ENCODE measurements at places on chromosomes 2 and 18.

GRCh38 chr18:24055009-24055804 lies 40.7 kb downstream of the TTC39C start:
- no peak for DNase-seq

- peak; percentile 33 for DNase-seq
These were observed 145.8 kb upstream of the ID2 start for GRCh38 chr2:8535821-8536685.

GRCh38 chr2:128354161-128354560 lies 35.5 kb upstream of the HS6ST1 start:
- no peak for DNase-seq

DNA sequence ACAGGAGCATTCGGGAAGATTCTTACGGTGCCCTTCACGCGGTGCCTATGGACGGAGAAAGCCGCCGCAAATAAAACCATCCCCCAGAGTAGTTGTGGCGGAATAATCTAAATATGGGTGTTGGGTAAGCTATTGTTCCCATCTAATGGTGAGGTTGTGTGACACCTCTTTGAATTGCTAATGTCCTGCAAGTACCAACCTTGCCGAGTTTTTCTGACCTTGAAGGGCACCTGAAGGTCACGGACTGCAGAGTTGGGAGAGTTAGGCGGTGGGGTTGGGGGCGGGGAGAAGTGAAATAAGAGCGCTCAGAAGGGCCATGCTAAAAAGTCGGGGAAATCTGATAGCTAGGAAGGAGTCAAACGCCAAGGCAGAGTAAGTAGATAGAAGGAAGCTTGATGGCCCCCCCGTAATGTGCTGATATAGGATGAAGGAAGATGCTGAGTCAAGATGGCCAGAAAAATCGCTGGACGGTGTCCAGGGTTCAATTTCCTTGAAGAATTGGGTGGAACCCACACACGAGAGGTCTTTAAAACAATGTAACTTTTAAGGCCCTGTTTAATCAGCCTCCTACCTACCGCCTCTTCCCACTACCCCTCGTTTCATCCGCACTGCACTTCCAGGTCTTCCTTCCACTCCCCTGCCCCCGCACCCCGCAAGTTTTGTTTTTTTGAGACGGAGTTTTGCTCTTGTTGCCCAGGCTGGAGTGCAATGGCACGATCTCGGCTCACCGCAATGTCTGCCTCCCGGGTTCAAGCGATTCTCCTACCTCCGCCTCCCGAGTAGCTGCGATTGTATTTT lies 600 bp downstream of the KATNAL2 start:
- peak; percentile 15 for DNase-seq

- DNase-seq, result no peak
These were observed 362.3 kb downstream of the FBXO15 start for GRCh38 chr18:73785300-73785699.

DNA sequence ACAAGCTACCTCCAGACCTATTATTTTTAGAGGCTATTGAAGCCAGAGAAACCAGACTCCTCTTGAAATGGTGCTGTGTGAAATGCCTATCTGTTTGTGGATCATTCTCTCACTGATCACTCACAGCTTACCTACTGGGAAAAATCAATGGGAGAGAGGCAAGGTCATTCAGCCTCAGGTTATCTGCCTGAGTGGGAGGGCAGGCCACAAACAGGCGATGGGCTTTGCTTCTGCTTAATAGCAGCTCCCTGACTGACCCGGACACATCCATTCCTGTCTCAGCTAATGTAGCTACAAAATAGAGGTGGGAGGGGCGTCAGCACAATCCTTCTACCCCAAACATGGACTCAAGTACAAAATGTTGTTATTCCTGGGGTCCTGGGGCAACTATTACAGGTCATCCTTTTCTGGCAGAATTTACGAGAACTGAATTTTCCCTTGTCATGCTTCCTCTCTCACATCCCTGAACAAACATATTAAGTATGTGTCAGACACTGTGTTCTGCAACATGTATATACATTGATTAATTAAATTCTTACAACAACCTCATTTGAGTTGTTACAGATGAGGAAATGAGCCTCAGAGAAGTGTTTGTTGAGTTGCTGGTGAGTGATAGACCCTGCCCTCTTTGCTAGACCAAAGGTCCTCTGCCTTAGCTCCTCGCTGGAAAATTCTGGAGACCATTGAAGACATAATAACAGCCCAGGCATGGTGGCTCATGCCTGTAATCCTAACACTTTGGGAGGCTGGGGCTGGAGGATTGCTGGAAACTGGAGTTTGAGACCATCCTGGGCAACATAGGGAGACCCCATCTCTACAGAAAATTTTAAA lies 60.5 kb downstream of the CDK15 start:
- no peak for DNase-seq

DNA sequence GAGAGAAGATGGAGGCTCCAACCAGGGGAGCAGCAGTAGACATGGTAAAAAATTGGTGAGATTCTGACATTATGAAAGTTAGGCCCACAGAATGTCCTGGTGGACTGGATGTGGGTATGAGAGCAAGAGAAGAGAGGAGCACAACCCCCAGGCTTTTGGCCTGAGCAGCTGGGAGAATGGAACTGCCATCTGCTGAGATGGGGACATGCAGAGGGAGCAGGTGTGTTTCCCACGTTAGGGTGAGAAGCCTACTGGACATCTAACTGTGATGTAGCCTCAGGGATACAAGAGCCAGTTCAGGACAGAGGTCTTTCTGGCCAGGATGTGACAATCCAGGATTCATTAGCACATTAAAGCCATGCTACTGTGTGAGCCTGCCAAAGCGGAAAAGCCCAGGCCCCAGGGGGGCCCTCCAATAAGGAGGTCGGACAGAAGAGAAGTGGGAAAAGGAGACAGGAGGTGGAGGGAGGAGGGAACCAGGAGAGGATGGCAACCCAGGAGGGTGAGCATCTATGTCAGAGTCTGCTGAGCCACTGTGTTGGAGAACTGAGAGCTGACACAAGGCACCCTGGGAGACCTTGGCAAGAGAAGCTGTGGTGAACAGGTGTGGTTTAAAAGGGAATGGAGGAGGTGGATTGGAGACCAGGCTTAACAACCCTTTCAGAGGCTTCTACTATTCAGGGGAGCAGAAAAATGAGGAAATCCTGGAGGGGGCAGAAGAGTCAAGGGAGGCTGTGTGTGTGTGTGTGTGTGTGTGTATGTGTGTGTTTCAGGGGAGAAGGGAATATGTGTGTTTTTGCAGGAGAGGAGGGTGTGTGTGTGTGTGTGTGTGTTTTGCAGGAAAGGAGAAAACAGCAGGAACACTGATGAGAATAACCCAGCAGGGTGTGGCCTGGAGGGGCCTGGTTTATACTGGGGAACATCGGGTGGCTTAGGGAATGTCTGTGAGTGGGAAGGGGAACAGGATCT lies 10.5 kb downstream of the CYB5A start:
- DNase-seq, result no peak

GRCh38 chr2:203688798-203689197 lies 17.6 kb upstream of the CD28 start:
- no peak for DNase-seq

DNA sequence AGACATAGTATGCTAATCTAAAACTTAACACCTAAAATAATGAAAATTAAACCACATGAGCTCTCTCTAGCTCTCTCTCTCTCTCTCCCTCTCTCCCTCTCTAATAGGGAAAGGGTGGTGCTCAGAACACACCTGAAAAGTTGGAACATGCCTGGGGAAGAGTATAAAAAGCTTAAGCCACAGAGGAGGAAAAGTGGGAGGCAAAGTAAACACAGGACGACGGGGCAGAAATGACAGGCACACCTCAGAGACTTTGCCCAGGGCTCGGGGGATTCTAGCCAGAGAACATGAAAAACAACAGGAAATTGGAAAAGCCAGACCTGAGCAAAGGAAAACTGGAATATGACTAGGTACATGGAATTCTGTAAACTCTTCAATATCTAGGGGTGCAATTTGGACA lies 666.1 kb downstream of the BCL11A start:
- no peak for DNase-seq

- no peak for DNase-seq
These were observed 4.1 kb downstream of the GREB1 start for GRCh38 chr2:11537951-11538350.

DNA sequence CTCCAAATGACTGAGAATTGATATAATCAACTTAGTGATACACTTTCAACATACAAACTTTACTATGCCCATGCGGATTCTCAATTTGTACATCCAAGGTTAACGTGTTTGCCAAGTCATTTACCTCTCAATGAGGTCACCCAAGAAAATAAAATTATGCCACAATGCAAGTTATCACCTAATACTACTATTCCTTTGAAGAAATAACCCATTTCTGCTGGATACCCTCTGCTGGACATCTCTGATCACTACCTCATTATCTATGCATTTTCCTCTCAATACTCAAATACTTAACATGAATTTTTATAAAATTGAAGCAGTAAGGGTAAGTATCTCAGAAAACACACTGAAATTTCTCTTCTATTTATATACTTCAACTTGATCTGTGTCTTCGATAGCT lies 12.7 kb downstream of the HNRNPLL start:
- DNase-seq, result no peak

- no peak for DNase-seq
These were observed 23.1 kb upstream of the RBMS1 start for GRCh38 chr2:160516547-160517365.

DNA sequence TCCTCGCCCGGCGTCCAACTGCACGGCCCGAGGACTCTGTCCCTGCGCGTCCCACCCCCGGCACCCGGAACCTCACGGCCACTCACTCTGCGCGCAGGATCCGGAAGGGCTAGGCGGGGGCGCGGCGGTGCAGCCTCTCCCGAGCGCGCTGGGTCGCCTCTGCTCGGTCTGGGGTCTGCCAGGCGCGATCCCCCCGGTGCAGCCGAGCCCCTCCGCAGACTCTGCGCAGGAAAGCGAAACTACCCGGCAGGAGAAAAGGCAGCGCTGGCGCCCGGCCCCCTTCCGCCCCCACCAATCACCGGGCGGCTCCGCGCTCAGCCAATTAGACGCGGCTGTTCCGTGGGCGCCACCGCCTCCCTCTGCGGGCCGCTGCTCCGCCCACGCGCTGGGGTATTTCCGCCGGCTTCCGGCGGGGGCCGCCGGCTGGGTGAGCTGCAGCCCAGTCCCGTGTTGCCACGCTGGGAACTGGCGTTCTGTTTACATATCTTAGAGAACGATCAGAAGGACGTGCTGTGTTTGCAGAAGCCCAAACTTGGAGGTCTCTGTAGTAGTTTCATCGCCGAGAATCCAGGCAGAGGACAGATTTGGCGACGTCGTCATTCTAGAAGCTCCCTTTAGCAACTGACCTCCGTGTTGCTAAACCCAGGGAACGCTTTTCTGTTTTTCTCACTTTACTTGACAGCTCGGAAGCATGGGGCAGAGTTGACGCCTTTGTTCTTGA lies at the start of gene STAT1:
STAT1 (minus strand) TSS at position 240 of the 721 bp plus-strand sequence. CDS start 4,168 bp downstream, outside the sequence.
- DNase-seq, result peak; percentile 92

DNA sequence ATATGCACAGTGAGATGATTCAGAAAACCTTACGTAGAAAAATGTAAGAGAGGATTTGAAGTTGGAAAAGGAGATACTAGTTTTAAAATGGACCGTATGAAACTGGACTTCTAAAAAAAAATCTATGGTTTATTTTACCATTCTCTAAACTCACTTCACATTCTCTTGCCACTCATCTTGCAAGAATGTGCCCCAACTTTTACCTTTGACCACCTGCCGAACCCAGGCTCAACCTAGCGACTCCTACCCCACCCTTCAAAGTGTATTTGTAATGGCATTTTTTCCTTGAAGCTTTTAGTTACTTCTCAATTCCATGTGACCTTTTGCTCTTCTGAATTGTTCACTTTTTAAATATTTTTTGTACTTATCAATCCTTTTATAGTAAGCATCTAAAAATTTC lies 160.8 kb downstream of the PHLPP1 start:
- DNase-seq, result no peak

GRCh38 chr18:15198116-15198389 lies 450.1 kb downstream of the ANKRD30B start:
- DNase-seq, result no peak

DNA sequence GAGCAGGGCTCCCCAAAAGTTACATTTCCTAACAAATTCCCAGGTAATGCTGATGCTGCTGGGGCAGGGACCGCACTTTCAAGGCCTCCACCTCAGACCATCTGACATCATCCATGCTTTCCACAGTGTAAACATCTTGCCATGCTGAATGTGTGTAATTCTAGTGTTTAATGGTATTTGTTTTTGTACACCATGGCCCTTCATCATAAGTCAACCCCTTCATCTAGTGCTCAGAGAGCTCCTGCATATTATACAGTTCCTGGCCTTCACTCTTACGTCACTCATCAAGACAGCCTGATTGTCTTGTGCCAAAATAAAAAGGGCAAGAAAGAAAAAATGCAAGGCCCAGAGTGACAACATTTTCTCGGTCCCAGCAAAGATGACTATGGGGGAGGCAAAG lies 77.5 kb upstream of the ZFP36L2 start:
- no peak for DNase-seq

GRCh38 chr2:187554704-187555082 lies 458 bp upstream of the TFPI start:
- no peak for DNase-seq

DNA sequence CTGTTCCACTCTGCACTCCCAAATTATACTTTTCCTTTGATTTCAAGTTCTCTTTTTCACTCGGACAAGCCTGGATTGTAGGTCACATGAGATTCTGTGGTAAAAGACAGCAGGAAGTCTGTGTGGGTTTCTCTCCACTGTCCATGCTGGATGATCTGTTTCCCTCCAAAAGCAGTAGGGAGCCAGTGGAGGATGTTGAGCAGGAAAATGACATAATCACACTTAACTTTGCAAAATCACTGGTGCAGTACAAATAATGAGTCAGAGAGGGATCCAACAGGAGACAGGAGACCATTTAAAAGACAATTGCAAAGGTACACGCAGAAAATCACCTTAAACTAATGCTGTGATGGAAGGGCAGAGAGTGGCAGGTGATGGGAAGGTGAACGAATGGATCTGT lies 301.3 kb downstream of the ZNF407 start:
- no peak for DNase-seq

DNA sequence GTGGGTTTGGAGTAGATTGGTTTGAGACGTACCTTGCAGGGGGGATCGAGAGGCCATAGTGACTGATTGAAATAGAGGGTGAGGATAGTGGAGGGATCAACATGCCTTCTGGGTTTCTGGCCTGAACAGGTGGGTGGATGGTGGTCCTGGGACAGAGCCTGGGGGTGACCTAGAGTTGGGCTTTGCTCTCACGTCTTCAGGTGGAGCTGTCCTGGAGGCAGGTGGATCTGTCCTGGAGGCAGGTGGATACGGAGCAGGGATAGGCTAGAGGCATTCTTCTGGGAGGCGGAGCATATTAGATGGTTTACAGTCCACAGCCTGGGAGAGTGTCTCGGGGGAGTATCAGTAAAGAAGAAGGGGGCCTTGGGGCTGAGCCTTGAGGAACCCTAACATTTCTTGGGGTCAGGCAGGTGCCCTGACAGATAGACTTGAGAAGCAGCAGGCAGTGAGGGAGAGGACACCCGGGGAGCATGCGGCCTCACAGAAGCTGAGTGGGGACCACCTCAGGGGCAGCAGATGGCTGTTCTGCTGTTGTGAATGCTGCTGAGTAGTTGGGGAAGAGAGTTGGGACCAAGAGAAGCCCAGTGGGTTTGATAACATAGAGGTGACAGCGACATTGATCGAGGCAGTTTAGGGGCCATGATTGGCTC lies 1.6 kb downstream of the CAPN10 start:
- DNase-seq, result no peak

- no peak for DNase-seq
These were observed 14.5 kb upstream of the SIX3 start for GRCh38 chr2:44926957-44927356.

Data from hematopoietic multipotent progenitor cell treated with erythropoietin and hydrocortisone succinate and interleukin-3 and kit ligand, for 15 days (in vitro differentiated cells).